CD4-positive, alpha-beta T cell treated with Interleukin-15 for 4 hours (primary cell): ENCODE measurements at places on chromosomes 16 and 17.

- DNase-seq = peak; percentile 59
Measured at GRCh38 chr16:84277244-84277823, 17.3 kb upstream of the WFDC1 start.

- DNase-seq = no peak
Measured at GRCh38 chr17:34567691-34568465, 11.5 kb upstream of the TMEM132E start.

GRCh38 chr16:4385789-4386450, 14.3 kb downstream of the VASN start:
- no peak for DNase-seq

DNA sequence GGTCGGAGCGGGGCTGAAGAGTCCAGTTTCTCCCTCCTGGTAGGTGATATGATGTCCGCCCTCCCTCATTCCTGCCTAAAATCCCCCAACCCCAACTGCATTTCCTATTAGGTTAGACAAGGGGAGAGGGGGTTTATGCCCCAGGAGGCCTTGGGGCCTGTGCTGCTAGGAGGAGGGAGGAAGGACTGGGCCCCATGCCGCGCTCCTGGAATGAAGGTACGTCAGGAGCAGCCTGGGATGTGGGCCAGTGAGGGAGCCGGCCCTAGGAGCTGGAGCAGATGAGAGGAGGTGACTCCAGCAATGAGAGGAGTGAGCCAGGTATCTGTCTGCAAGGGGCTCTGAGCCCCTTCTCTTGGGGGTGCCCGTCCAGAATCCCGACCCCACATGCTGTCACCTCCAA, 46.9 kb upstream of the CDC42EP4 start:
- no peak for DNase-seq

- no peak for DNase-seq
Measured at GRCh38 chr17:10620823-10621222, 36.3 kb downstream of the MYH3 start.

DNA sequence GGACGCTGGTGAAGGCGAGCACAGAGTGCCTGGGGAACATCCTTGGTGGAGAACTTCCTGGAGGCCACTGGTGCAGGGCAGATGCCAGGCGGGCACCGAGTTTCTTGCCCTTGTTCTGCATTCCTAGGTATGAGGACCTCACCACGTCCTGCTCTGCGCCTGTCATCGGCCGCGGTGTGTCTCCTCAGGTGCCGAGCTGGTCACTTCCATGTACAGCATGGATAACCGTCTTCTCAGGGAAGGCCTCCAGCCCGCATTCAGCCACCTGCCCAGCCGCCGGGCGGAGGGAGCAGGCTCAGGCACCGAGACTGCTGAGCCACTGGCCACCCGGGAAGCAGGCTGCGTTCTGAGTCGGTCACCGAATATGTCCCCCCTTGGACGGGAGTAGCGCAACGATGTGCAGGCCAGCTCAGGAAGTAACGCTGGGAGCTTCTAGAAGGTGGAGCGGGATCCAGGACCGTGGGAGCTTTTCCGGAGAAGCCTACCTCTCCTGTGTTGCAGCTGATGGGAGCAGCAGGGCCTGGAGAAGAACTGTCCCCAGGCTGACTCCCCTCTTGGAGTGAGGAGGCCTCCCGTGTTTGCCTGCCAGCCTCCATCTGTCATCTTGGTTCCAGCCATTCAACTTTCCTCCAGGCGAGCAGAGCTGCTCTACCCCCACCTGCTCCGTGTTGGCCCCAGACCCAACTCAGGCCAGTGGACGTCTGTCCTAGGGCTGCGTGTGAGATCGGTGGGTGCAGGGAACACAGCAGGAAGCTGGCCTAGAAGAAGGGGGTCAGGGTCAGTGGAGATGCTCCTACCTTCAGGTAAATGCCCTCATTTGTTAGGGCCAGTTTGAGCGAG, 2.1 kb upstream of the BAIAP2 start:
- no peak for DNase-seq

DNA sequence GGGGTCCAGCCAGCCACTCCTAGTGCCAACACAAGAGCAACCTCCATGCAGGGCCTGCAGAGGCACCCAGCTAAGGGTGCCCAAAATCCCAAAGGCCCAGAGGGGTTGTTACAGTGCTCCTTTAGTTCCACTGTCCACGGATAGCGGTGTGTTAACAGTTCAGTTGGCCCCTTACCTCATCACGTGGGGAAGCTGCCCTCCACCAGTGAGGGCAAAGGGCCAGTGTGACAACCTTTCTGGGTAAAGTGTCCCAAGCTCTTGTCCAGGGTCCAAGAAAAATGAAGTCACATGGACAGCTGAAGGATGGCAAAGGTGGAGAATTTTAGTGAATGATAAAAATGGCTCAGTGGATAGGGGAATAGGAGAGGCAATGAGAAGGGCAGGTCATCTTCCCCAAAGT, 8.7 kb upstream of the MKS1 start:
- no peak for DNase-seq

DNA sequence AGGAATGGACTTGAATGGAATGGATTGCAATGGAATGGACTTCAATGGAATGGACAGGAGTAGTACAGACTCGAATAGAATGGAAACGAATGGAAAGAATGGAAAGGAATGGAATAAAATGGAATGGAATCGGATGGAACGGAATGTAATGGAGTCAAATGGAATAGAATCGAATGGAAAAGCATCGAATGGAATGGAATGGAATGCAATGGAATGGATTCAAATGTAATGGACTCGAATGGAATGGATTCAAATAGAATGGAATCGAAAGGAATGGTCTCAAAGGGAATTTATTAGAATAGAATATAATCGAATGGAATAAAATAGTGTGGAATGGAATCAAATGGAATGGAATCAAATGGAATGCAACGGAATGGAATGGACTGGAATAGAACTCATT, 484.9 kb upstream of the WSB1 start:
- no peak for DNase-seq

- DNase-seq = no peak
Measured at GRCh38 chr16:4404967-4405696, 11.3 kb downstream of the CORO7 start.

DNA sequence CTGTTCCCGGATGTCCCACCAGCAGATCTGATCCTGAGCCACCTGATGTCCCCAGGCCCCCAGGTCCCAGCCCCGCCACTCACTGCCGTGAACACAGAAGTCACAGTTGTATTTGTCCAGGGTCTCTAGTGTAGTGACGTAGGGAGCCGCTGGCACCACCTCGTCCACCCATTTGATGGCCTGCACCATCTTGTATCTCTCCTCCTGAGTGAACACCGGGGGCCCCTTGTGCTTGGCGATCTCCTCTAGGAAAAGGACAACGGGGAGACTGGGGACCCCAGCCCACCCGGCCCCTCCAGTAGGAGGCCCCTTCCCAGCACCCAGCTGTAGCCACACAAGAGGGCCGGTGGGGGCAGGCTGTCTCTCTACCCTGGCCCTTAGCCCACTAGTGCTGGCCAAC, 2.4 kb downstream of the PCYT2 start:
- DNase-seq = no peak

DNA sequence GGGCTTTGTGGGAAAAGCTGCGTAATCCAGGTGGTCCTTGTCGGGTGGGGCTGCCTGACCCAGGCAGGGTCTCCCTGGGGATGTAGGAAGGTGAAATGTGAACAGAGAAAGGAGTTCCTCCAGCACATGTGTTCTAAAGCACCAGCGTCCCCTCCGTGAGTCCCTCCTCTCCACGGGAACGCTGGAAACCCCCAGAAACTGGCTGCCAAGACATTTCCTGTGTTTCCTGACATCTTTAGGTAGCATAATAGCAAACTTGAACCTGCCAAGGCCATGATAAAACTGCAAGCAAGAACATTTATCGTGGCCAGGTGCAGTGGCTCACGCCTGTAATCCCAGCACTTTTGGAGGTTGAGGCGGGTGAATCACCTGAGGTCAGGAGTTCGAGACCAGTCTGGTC, 12.6 kb upstream of the PYDC1 start:
- DNase-seq = no peak

DNA sequence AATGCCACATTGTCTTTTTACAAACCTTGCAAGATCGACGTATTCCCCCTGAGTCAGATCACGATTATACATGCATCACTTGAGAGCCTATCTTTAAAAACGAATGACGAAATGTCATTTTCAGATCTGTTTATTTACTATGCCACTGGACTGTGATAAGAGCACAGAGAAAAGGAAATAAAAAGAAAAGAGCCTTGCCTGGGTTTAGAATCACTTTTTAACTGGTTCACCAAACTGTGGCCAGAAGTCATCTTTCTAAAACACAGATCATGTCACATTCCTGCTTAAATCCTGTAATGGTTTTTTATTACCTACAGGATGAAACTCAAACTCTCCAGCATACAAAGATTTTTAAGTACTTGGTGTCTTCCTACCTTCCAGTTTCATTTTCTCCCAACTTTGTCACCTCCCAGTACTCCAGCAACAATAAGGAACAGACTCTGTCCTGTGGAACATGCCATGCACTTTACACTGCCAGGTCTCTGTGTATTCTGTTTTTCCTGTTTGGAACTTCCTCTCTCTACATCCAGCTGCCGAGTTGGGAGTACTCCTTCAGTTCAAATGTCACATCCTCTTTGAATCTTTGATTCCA, 91.5 kb downstream of the SNX11 start:
- DNase-seq = no peak

GRCh38 chr17:10018461-10018891, 113.4 kb upstream of the RCVRN start:
- DNase-seq = no peak

GRCh38 chr17:64326420-64327054, 63.5 kb upstream of the TEX2 start:
- DNase-seq = no peak

DNA sequence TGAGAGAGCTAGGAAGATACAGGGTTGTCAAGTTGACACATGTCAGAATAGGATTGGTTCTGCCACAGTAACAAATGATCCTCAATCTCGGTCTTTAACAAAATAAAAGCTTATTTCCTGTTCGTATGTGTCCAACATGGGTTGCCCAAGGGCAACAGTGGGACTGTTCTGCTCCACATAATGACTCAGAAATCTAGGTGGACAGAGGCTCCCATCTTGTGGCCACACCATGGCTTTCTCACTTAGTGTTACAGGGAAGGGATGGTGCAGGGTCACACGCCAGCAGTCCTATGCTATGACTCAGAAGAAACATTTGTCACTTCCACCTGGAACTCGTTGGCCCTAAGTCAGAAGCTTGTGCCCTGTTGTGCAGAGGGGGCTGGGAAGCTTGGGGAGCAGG, 364.9 kb downstream of the SNX29 start:
- no peak for DNase-seq

DNA sequence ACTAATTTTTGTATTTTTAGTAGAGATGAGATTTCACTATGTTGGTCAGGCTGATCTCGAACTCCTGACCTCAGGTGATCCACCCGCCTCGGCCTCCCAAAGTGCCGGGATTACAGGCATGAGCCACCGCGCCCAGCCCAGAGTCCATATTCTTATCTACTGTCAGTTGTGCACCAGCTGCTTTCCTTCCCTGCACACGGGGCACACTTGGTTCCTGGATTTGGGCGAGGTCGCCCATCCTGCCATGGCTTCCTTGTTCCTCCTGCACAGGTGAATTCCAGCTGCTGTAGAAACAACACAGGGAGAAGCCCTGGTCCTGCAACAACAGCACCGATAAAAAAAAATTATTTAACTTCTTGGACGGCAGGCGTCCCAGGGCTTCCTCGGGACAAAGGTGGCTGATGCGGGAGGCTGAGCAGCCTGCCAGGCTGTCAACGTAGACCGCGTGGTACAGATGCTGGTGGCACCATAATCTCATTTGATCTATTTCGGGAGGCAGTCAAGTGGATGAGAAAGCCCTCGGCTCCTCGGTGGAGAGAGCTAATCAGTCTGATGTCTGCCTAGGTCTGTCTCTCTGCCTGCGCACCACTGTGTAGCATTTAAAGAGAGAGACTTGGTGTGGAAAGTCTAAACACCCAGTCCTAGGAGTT, 19.1 kb downstream of the RGS9 start:
- DNase-seq = no peak

GRCh38 chr17:46106966-46107644, 86.1 kb downstream of the KANSL1 start:
- DNase-seq = no peak

- DNase-seq = no peak
Measured at GRCh38 chr16:83714286-83714685, 93.5 kb upstream of the HSBP1 start.

- DNase-seq = no peak
Measured at GRCh38 chr16:87216841-87217275, 100.3 kb downstream of the C16orf95 start.

- DNase-seq = no peak
Measured at GRCh38 chr16:83328936-83329335, 478.8 kb upstream of the HSBP1 start.

- no peak for DNase-seq
Measured at GRCh38 chr16:27462846-27463682, 61.1 kb downstream of the IL21R start.

DNA sequence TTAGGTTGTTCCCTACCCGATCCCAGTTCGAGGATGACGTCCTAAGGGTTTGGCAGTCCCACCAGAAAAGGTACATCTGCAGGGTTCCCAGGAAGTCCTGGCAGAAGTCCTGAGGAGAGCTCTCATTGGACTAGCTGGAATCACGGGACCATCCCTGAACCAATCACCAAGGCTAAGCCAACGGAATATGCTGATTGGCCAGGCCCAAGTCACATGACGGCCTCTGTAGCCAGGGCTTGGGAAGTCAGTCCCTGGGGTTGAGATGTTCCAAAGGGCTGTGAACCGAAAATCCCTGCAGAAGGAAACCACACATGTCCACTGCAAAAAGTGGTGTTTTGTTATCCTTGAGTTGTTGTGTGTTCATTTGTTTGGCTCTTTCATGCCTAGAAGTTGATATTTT, 68.2 kb upstream of the ZNF423 start:
- DNase-seq = no peak

- peak; percentile 77 for DNase-seq
Measured at GRCh38 chr16:2715519-2715918, 4.5 kb downstream of the PRSS27 start.
